ENCODE measurements at places on chromosomes 12 and 14.

- peak; percentile 21 for DNase-seq
Observed at GRCh38 chr14:101022121-101022520, 118.6 kb upstream of the RTL1 start.

- no peak for DNase-seq
Observed at GRCh38 chr12:124233041-124233796, 61.7 kb upstream of the RFLNA start.

GRCh38 chr14:61559641-61560201, 135.6 kb upstream of the HIF1A start:
- no peak for DNase-seq

DNA sequence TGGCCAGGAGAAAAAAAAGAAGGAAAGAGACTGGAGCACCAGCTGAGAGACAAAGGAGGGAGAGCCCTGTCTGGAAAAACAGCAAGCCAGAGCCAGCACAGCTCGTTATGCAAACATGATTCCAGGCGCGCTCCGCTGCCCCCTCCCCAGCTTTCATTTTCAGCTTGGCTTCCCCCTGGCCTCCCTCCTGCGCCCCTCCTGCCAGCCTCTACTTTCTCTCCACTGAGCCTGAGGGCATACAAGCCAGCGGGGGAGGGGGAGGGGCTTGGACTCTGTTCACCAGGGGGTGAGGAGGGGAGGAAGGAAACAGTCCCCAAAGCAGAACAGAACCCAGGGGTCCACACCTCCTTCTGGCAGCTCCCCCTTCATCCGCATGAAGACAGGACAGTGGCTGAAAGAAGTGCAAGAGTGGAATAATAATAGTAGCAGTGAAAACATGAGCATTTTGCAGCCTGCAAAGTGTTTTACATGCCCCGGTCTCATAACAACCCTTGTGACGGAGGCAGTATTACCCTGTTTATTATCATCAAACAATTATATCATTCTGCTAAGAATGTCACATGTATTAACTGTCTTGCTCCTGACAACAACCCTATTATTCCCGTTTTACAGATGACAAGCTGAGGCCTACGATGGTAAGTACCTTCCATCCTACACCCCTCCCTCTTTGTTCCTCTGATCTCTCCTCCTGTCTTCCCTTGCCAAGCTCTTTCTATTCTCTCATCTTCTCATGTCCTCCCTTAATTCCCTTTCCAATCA, 24.2 kb downstream of the SMUG1 start:
- no peak for DNase-seq

- no peak for DNase-seq
Observed at GRCh38 chr12:119020406-119021360, 39.3 kb downstream of the SRRM4 start.

DNA sequence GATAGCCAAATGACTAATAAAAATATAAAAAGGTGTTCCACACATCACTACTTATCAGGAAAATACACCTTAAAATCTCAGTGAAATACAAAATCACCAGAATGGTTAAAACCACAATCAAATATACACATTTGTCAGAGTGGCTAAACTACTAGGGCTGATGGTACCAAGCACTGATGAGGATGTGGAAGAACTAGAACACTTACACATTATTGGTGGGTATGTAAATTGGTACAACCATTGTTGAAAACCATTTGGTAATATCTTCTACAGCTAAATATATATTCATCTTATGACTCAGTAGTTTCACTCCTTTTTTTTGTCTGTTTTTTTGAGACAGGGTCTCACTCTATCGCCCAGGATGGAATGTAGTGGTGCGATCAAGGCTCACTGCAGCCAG, 48.5 kb upstream of the TTC7B start:
- DNase-seq, result no peak

DNA sequence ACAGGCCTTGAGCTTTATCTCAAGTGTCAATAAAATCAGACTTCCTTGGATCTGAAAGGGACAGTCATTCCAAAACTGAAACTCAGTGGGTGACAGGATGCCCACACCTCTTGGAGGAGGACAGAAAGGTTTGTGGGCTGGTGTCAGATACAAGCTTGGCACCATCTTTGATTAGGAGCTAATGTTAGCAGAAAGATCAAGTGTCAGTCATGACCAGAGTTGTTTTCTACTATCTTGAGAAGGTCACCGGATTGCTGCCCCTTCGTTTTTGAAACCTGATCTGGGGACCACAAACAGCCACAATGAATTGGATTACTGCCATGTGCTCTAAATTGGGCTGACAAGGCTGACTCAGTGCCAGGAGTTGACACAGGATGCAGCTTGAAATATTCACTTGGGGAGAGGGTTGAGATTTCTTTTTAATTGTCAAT, 88.3 kb downstream of the OTOGL start:
- no peak for DNase-seq

DNA sequence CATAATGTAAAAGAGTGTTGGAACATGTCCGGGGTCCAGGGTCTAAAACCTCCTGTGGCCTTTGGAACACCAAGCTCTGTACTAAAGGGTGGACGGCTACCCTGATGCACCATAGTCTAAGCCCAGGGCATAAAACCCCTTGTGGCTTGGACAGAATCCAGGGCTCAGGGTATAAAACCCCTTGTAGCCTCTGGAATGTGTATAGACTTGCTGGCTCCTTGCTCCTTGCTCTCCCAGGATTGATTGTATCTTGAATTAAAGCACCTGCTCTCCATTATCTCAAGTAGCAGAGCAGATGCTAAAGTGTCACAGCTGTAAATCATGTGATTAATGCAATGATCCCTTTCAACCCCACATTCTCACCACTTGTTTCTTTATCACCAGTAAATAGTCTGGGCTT, 556.5 kb downstream of the LRFN5 start:
- DNase-seq, result no peak

GRCh38 chr12:49706351-49707127, 666 bp downstream of the FMNL3 start:
- DNase-seq, result no peak

DNA sequence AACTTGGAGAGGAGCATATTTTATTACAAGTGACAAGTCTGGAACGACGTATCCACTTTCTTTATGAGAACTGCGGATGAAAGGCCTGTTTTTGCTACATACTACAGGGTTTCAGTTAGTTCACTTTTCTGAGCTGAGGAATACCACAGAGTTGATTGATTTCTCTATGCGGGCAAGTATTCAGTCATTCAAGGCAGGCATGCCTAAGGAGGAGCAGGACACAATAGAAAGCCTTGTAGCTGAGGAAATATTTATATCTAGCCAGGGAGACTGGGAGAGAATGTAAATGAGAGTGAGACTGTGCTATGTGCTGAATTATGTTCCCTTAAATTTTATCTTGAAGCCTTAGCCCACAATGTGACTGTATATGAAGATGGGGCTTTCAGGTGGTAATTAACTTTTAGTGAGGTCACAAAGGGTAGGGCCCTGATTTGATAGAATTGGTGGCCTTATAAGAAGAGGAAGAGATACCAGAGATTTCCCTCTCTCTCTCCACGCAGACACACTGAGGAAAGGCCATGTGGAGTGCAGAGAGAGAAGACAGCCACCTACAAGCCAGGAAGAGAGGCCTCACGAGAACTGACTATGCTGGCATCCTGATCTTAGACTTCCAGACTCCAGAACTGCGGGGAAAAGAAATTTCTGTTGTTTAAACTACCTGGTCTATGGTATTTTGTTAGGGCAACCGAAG, 459.0 kb upstream of the ATP2B1 start:
- no peak for DNase-seq

GRCh38 chr14:78713716-78714115, 543.5 kb downstream of the NRXN3 start:
- no peak for DNase-seq

GRCh38 chr14:47539031-47539461, 136.4 kb downstream of the MDGA2 start:
- no peak for DNase-seq

GRCh38 chr12:48970702-48971334, 717 bp downstream of the WNT10B start:
- DNase-seq, result no peak

- no peak for DNase-seq
Observed at GRCh38 chr14:95134304-95134933, 22.9 kb downstream of the DICER1 start.

GRCh38 chr12:66164349-66164821, 5.4 kb downstream of the TMBIM4 start:
- no peak for DNase-seq

DNA sequence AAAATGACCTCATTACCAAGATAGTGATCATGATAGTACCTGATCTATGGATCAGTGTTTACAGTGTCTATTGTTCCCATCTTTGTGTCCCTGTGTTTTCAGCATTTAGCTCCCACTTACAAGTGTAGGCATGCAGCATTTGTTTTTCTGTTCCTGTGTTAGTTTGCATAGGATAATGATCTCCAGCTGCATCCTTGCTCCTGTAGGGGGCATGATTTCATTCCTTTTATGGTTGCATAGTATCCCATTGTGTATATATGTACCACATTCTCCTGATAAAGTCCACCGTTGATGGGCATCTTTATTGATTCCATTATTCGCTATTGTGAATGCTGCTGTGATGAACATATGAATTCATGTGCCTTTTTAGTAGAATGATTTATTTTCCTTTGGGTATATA, 215.4 kb upstream of the NAV3 start:
- no peak for DNase-seq

GRCh38 chr12:108305520-108305919, 33.6 kb downstream of the CMKLR1 start:
- no peak for DNase-seq

- no peak for DNase-seq
Observed at GRCh38 chr14:97057238-97058073, 260.3 kb downstream of the VRK1 start.

DNA sequence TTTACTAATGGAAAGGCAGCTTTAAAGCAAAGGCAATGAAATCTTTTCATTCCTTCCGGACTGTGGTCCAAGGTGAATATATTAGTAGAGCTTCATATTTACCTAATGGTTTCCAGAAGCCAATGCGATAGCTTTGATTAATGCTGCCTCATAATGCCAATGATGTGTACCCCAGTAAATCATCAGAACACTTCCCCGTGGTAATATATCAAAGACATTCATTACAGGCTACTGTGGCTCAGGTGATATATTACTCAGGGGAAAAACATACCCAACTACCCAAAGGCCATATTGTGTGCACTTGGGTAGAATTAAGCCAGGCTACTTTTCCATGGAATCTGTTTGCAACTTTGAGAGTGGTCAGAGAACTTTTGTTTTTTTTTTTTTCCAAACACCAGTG, 69.4 kb upstream of the DACT1 start:
- no peak for DNase-seq

- no peak for DNase-seq
Observed at GRCh38 chr12:125145196-125145595, 80.0 kb downstream of the AACS start.

DNA sequence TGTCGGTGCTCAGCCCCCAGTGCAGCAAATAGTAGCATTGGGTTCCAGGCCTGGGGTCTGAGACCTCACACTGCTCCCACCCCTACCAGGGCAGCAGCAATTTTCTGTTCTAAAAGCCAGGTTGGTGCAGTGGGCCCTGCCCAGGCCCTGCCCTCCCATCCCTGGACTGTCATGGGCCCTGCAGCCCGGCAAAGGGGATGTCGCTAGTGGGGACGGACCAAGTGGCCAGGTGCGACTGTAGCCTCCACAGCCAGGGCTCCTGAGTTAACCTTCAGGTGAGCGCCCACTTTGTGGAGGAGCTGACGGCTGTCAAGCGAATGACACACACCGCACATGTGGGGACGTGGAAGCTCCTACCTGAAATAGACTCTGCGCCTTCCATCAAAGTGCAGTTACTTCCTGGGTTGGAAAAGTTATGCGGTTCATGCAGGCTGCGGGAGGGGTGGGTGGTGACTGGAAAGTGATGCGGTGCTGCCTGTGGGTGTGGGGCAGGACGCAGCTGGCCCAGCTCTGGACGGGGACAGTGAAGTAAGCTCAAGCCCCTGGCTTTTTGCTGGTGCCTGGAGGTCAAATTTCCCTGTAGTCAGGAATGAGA, 1.5 kb downstream of the INF2 start:
- DNase-seq, result no peak

- DNase-seq, result no peak
Observed at GRCh38 chr12:4037747-4038312, 164.6 kb upstream of the PARP11 start.

GRCh38 chr14:54722791-54723432, 156.0 kb downstream of the SAMD4A start:
- DNase-seq, result no peak

GRCh38 chr14:30569216-30569902, 10.4 kb downstream of the G2E3 start:
- no peak for DNase-seq

- DNase-seq, result no peak
Observed at GRCh38 chr12:9707864-9708808, 24.8 kb downstream of the CLECL1 start.

GRCh38 chr12:82866946-82867345, 180.2 kb downstream of the TMTC2 start:
- DNase-seq, result no peak

- no peak for DNase-seq
Observed at GRCh38 chr14:102442241-102443211, 67.0 kb downstream of the ANKRD9 start.

- no peak for DNase-seq
Observed at GRCh38 chr12:89684136-89684535, 24.5 kb downstream of the ATP2B1 start.

DNA sequence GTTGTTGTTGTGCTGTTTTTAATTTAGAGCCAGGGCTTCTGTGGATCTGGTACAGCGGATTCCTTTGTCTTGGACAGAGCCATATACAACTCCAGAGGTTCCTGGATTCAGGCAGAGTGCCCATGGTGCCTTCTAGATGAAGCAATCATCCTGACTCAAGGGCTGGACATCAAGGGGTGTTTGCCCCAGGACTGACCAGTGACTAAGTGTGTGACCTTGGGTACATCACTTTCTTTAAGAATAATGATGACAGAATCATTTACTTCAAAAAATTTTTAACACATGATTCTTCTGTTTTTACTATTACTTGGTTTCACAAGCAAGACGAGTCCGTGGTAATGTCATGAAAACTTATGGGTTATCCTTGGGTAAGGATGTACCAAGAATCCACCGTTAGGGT, 397.3 kb downstream of the ZFP36L1 start:
- no peak for DNase-seq

GRCh38 chr12:118853634-118854033, 127.7 kb upstream of the SRRM4 start:
- DNase-seq, result no peak

- no peak for DNase-seq
Observed at GRCh38 chr12:112900298-112901145, 6.2 kb upstream of the OAS1 start.

- DNase-seq, result peak; percentile 39
Observed at GRCh38 chr14:64728106-64728505, 23.9 kb downstream of the PLEKHG3 start.

- DNase-seq, result peak; percentile 47
Observed at GRCh38 chr14:93056840-93057585, 58.7 kb downstream of the ITPK1 start.

- DNase-seq, result no peak
Observed at GRCh38 chr12:104154806-104155205, 16.8 kb upstream of the NFYB start.

GRCh38 chr12:115691123-115691522, 586.4 kb downstream of the MED13L start:
- no peak for DNase-seq

DNA sequence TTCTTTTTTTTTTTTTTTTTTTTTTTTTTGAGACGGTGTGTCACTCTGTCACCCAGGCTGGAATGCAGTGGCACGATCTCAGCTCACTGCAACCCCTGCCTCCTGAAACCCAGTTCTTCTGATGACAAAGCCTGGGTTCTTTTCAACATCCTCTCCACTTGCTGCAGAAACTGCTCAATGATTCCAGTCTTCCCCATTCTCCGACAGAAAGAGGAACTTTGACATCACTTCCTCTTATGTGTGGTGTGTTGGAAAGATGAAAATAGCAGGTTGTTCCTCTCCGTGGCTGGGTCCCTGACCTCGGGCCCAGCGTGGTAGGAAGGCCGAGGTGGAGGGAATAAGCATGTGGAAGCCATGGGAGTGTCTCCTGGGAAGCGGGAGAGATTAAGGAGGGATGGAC, 198.4 kb downstream of the PHETA1 start:
- DNase-seq, result no peak

Data from RWPE2 (cell line).